ENCODE measurements at places on chromosomes 4 and X.
A peak's percentile ranks its signal among the peaks of the same experiment; 100 is the strongest.

DNA sequence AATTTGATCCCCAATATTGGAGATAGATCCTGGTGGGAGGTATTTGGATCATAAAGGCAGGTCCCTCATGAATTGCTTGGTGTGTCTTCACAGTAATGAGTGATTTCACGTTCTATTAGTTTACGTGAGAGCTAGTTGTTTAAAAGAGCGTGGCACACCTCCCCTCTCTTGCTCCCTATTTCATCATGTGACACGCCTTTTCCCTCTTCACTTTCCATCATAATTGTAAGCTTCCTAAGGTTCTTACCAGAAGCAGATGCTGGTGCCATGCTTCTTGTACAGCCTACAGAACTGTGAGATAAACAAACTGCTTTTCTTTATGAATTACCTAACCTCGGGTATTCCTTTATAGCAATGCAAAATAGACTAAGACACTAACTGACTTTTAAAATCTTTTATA is 34.0 kb upstream of the FMR1 start:
- DNase-seq, result no peak

- DNase-seq, result no peak
These were observed 363.9 kb downstream of the KLHL13 start for GRCh38 chrX:117752745-117753144.

GRCh38 chr4:113446019-113446418 is 315.5 kb downstream of the CAMK2D start:
- DNase-seq, result no peak

GRCh38 chrX:41236629-41237028 is 97.3 kb upstream of the DDX3X start:
- DNase-seq, result no peak

DNA sequence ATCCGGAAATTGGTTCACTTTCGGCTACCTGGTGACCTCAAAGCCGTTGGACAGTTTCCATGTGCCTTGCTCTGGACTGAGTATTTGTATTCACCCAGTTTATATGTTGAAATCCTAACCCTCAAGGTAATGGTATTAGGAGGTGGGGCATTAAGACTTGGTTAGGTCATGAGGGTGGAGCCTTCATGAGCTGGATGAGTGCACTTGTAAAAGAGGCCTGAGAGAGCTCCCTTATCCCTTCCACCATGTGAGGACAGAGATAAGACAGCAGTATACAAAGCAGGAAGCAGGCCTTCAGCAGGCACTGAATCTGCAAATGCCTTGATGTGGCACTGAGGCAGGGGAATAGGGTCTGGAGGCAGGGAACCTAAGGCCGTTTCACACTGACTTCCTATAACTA is 5.3 kb upstream of the OPHN1 start:
- no peak for DNase-seq

- DNase-seq, result no peak
These were observed 33.7 kb upstream of the ANKRD50 start for GRCh38 chr4:124745985-124746801.

DNA sequence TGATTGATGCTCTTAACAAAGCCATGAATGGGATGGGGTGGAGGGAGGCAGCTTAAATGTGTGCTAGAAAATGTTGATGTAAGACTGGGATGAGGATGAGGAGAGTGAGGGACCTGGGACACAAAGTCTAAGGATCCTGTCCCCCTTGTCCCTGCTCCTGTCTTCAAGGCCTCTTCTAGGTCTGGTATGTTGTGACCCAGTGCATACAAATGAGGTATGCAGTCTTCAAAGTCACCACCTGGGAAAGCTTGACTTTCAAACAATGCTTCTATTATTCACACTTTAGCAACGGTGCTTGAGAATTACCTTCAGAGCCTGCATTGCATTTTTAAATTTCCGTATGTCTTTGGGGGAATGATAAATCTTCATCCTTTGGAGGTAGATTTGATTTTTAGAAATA is 88.4 kb upstream of the SLC34A2 start:
- peak; percentile 67 for DNase-seq

DNA sequence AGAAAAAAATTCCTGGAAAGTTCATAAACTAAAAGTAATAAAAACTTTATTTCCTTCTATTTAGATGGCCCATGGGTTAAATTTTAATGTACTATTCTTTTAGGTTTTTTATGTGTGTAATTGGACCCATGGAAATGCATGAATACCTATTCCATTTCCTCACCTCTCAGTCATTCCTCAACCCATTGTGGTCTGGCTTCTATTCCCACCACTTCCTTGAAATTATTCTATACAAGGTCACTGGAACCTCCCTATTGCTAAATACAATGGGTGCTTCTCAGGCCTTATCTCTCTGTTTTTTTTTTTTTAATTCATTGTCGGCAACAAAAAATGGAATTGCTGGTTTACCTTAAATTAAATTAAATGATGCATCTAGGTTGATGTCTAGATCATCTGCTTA is 17.2 kb downstream of the SLC39A8 start:
- DNase-seq, result no peak

GRCh38 chr4:179634862-179635261 is 2192.6 kb upstream of the AGA start:
- no peak for DNase-seq

DNA sequence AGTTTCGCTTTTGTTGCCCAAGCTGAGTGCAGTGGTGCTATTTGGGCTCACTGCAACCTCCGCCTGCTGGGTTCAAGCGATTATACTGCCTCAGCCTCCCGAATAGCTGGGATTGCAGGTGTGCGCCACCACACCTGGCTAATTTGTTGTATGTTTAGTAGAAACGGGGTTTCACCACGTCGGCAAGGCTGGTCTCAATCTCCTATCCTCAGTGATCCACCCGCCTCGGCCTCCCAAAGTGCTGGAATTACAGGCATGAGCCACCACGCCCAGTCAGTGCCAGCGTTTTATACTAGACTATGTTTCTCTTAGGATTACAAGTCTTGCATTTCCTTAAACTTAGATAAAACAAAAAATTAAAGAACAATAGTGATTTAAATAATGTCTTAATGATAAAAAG is 13.0 kb downstream of the KLF3 start:
- no peak for DNase-seq
